ENCODE measurements at places on chromosomes 6 and 20. TPM values are rescaled to one million over a fixed set of nuclear protein-coding genes. Genes with fewer than 3 reads are reported as not detected.

DNA sequence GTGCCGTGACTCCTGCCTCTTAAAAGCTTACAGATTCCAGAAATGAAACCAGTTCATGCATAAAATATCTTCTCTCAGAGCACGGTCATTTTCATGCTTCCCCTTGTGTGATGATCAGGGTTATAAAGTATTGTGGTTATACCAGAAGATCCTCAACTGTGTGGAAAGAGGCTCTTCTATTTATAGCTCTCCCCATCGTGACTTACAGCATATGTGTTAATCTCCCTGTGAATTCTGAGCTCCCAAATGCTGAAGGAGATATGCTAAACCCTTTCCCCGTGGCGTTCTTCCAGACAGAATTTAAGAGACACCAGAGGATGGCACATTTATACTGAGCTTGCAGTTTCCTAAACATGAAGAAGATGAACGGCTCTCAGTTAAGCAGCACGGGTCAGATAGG lies 158.8 kb downstream of the CDH26 start:
- no peak for DNase-seq

DNA sequence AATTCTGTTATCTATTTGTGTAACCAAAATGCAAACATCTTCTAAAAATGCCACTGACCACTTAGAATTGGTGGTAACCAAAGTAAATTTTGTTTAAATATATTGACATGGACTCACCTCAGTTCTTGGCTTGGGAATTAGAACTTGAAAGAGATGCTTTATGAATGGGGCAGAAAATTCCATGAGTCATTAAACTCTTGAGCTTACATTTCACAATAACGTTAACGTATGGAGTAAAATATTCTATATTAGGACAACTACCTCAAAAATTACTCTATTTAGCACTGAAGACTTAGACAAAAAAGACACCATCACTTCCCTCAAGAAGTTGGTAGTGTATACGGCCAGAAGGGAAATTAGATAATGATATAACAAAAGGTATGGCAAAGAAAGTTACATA lies 752.2 kb upstream of the MARCKS start:
- DNase-seq, result no peak

- DNase-seq, result no peak
Measured at GRCh38 chr6:119156757-119157505, 78.5 kb upstream of the FAM184A start.

- no peak for DNase-seq
Measured at GRCh38 chr6:170080169-170080827, 210.6 kb downstream of the DLL1 start.

DNA sequence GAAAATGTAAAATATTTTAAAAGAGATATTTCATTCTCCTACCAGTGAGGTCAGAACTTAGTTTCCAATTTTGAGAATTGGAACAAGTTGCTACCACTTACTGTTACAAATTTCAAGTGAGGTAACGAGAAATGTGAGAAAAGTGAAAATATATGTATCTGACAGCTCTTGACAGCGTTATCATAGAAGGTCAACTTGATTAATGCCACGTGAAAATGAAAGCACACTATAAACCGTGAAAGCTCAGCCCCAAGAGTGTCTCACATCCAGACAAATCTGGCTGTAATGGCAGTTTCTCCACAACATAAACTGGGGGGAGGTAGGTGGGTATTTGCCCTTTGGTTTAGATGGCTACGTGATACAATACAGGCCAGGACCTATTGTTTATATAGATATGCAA lies 13.9 kb downstream of the HDGFL1 start:
- DNase-seq, result no peak

DNA sequence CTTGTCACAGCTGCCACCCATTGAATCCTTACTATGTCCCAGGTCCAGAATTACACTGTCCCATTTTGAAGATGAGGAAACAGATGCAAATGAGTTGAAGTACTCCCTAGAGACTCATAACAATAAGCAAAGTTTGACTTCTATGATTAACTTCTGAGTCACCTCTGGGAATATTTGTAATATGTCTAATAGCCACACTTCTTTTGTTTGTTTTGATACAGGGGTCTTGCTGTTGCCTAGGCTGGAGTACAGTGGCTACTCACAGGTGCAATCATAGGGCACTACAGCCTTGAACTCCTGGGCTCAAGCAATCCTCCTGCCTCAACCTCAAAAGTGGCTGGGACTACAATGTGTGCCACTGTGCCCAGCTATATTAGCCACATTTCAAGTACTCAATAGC lies 11.4 kb upstream of the SOX12 start:
- peak; percentile 65 for DNase-seq

- no peak for DNase-seq
Measured at GRCh38 chr6:68333442-68333841, 301.6 kb upstream of the ADGRB3 start.

DNA sequence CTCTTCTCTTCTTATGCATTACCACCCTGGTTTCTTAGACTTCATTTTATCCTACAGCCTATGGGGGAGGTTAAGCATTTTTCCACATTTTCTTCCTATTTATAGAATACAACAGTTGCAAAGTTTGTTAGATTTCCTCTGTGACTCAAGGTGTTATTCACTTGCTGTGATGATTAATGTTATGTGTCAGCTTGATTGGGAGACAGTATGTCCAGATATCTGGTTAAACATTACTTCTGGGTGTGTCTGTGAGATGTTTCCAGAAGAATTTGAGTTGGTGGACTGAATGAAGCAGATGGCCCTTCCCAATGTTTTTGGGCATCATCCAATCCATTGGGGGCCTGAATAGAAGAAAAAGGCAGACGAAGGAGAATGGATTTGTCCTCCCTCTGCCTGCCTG lies 131.3 kb downstream of the C6orf118 start:
- no peak for DNase-seq

GRCh38 chr6:72811971-72812421 lies 190.1 kb downstream of the KCNQ5 start:
- no peak for DNase-seq

DNA sequence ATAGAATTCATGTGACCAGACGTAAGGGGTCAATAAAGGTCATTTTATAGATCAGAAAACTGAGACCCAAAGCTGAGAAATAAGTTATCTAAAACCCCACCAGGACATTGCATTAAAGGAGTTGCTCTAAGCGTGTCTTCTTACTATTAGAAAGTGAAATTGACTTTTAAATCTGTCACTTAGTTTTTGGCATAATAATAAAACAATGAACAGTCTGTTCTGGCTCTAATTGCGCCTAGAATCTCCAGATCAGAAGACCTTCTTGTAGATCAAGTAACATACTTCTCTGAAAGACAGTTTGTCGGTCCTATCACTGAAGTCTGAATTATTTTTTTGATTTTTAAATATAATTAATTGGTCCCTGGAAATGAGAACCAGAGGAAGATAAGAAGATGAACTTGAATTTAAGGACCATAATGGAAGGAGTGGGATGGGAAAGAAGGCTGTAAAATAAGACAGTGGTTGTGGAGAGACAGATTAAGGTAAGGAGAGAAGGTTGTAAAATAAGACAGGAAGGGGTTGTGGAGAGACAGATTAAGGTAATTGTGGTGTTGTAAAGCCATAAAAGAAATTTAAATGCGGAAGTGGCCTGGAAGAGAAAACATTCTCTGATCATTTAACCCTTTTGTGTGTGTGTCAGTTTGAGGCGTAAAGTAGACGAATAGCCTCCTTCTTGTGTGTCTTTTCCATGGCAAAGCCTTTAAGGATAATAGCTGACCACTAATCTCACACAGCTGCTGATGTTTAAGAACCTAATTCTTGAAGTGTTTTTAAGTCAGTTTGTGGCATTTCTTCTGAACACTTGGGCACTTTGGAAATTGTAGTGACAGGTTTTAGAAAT lies 20.1 kb downstream of the TOP1 start:
- no peak for DNase-seq

DNA sequence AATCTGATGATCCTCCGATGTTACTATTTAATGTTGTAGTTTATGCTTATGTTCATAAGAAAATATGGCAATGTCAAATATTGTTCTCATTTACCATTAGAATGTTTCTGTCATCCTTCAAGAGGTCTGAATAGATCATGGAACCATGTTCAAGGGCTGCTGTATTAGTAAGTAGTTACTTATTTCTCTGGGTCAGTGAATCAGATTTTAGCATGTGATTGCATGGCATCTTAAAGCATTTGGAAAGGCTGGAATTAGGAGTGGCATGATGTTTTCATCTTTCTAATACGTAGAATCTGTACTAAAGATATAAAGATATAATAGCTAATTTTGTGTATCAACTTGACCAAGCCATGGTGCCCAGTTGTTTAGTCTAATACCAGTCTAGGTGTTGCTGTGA lies 40.5 kb upstream of the NKX2-4 start:
- DNase-seq, result no peak

DNA sequence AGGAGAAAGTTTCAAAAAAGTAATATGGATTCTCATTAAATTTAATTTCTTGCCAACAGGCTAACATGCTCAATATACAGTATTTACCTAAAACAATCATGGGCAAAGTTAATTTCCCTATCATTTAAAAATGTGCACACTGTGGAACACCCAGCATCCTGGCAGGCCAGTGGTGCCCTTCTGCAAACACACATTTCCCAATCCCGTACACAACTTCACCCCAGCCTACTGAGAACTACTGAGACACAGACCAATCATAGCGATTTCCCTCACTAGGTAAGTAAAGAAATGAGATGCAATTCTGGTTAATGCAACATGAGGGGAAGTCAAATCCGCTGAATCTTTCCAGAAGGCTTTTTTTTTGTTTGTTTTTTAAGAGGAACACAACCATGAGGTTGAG lies 7.6 kb downstream of the USP45 start:
- no peak for DNase-seq

- no peak for DNase-seq
Measured at GRCh38 chr6:156334966-156335365, 442.2 kb upstream of the ARID1B start.

- DNase-seq, result peak; percentile 7
Measured at GRCh38 chr20:35395728-35396127, 16.0 kb downstream of the UQCC1 start.

DNA sequence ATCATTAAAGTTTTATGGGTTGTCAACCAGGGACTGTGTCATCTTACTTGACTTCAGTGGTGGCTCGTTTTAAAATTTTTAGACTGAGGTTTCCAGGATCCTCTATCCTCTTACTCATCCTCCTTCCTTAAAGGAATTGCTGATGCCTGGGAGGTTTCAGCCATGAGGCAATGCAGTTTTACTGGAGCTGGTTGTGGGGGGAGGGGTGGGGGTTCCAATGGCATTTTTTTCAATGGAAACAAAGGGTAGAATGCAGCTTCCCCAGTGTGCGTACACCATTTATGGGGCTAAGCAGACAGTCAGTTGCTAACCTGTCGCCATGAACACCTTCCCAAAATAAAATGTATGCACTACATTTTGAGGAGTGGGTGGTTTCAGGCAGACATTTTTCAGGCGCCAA lies 88.0 kb downstream of the METTL24 start:
- no peak for DNase-seq

GRCh38 chr6:27130668-27131428 lies 116.7 kb upstream of the PRSS16 start:
- no peak for DNase-seq

DNA sequence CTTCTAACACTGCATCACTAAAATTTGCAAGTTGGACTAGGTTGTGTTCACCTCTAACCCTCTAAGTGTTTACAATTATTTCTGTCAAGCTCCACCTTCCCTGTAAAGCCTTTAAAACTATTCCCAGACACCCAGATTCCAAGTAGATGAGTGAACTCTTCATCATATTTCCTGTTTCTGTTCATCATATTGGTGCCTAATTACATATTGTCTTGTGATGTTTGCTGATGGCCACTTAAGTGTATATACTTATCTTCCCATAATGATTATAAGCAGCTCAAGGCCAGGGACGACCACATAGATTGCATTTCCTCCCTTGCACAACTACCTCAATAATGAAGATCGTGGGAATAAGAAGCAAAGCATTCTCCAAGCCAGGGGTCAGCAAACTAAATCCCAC lies 16.8 kb downstream of the TNFRSF21 start:
- DNase-seq, result no peak

- DNase-seq, result no peak
Measured at GRCh38 chr6:169890901-169891300, 139.5 kb downstream of the ERMARD start.

- no peak for DNase-seq
Measured at GRCh38 chr20:9981829-9982228, 53.0 kb upstream of the ANKEF1 start.

WFDC10B gene
- not detected for total RNA-seq

SAMD5 gene
- 0.51 TPM for total RNA-seq

GSTA2 gene
- total RNA-seq, result not detected

ADGRF4 gene
- total RNA-seq, result not detected

MAS1 gene
- not detected for total RNA-seq

IGF2R gene
- 120 TPM for total RNA-seq

POU5F1 gene
- total RNA-seq, result not detected

MYCT1 gene
- total RNA-seq, result 120 TPM
